ENCODE measurements at places on chromosomes 3 and 15.

GRCh38 chr3:10753964-10754363 is 62.1 kb upstream of the SLC6A11 start:
- DNase-seq: no peak

DNA sequence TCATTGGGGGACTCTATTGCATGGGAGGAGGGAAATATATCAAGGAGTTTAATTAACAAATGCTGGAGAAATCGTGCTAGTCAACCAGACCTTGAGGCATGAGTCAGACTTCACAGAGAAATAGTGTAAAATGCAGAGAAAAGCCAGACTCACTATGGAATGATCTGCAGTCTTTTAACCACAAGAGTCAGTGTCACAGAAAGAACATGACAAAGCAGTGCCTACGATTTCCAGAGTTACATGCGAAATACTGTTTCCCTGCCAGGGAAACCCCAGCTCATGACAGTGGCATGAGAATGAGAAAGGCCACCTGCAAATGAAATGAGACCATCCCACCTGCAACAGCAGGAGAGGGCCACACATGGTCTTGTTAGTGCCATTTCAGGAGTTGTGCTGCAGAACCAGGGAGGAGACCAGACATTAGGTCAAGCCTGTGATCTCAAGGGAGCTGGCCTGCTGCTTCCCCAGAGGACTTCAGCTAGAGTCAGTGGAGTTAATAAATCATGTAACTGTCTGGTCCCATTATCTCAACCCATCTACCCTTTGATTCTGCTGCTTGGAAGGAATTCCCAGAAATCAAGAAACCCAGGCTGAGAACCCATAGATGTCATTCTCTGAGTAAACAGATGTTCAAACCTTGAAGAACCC is 79.0 kb downstream of the ERC2 start:
- DNase-seq: no peak

- DNase-seq: no peak
Measured at GRCh38 chr3:59654480-59655417, 604.9 kb upstream of the CFAP20DC start.

DNA sequence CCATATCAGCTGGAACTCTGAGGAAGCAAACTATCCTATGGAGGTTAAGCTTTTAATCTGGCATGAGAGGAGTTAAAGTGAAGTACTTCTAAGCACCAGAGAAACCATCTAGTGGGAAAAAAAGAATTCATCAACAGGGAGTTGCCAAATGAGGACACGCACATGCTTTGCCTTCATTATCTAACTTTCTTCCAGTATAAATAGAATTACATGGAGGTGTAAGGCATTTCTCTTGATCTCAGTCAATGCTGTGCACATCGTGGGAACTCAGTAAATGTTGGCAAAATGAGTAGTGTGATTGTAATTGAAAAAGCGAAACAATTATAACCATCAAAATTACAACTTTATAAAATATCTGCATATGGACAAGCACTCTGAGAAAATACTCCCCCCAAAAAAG is 8.0 kb upstream of the GSK3B start:
- DNase-seq: no peak

DNA sequence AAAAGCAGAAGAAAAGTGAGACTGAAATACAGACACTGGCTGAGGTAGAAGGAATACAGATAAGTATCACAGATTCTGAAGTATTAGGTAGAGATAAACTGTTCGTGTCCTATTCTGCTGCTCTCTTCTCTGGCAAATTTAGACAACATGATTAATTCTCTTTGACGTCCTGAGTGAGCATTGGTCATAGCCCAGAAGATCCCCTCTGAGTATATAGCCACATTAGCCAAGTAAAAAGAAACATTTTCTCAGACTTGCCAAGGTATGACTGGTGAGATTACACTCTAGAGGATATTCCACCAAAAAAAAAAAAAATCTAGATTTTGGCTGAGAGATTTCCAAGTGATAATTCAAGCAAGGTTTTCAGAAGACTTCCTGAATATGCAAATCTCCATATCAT is 111.4 kb upstream of the ALCAM start:
- no peak for DNase-seq

DNA sequence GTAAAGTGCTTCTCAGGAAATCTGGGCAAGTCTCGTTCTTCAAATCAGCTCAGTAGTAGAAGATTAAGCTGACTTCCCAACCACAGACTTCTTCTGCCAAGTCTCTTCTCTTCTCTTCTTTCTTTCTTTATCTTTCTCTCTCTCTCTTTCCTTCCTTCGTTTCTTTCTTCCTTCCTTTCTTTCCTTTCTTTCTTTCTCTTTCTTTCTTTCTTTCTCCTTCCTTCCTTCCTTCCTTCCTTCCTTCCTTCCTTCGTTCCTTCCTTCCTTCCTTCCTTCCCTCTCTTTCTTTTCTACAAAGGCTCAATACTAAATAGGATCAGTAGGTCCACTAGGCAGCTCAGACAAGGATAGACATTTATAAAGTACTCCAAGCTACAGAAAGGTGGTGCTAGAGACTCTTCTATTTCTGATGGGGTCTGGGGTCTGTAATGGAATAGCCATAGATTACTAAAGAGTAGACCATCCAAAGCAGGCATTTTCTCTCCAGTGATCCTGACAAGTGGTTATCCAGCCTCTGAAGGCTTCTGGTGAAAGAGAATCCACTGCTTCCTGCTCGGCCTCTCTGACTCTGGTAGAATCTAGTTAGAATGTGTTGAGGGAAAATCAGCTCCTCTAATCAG is 100.8 kb downstream of the TPRG1 start:
- no peak for DNase-seq

- no peak for DNase-seq
Measured at GRCh38 chr15:73550190-73550589, 83.0 kb downstream of the NPTN start.

- DNase-seq: no peak
Measured at GRCh38 chr3:194162070-194162678, 26.2 kb downstream of the HES1 start.

DNA sequence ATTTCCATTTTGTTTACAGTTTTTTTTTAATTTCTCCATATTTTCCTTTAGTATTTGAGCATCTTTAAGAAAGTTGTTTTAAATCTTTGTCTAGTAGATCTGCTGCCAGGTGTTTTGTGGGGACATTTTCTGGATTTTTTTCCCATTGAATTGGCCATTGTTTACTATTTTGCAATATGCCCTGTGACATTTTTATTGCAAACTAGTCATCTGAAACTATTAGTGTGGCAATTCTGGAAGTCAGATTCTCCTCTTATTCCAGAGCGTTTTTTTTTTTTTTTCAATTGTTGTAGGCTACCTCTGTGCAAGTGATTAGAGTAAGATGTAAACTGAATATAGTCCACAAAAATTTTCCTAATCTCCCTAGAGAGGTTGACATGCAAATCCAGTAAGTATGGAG is 334.2 kb downstream of the PYDC2 start:
- DNase-seq: no peak

GRCh38 chr15:63950911-63951481 is 95.3 kb downstream of the DAPK2 start:
- no peak for DNase-seq

GRCh38 chr15:78909791-78910228 is 35.0 kb downstream of the CTSH start:
- no peak for DNase-seq

- no peak for DNase-seq
Measured at GRCh38 chr3:132595014-132595413, 2.1 kb upstream of the ACKR4 start.

- no peak for DNase-seq
Measured at GRCh38 chr15:25175033-25175788, 220.4 kb downstream of the SNRPN start.

DNA sequence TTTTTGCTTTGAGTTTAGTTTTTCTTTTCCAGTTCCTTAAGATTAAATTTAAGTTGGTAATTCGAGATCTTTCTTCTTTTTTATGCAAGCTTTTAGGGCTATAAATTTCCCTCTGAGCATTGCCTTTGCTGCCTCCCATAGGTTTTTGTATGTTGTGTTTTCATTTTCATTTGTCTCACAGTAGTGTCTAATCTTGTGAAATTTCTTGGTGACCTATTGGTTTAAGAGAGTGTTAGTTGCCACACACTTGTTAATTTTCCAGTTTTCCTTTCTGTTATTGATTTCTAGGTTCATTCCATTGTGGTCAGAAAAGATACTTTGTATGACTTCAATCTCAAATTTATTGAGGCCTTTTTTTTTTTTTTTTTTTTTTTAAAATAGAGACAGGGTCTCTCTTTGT is 18.3 kb upstream of the IL20RB start:
- DNase-seq: no peak

DNA sequence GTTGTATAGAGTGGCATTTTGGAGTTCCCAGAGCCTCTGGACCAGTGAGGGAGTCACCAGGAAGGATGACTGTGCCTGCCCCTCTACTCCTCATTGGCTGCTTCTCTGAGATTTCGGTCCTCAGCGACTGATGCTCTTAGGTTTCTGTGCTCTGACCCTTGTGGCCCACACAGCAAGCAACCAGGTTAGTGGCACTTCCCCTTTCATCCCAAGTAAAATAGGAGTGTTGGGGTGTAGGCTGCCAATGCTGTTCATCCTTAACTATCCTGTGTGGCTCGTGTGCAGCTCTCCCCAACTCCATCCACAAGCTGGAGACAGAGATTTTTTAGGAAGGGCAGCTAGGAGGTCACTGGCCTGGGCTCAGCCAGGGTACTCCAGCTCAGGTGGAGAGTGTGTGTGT is 21.3 kb downstream of the PRR23A start:
- DNase-seq: no peak

DNA sequence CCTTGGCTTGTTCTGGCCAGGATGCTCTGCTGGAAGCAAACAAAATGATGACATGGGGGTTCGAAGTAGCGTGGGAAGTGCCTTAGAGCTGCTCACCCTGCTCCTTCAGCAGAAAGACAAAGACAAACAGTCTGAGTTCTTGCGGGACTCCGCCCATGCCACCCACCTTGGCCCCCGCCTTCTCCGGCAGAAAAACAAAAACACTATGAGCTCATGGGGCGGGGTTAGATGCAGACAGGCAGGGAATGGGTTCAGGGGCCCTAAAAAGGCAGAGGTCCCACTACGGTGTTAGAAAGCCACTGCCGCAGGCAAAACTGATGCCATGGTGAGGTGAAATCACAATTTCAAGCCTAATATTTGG is 9.7 kb upstream of the NCKIPSD start:
- DNase-seq: no peak

DNA sequence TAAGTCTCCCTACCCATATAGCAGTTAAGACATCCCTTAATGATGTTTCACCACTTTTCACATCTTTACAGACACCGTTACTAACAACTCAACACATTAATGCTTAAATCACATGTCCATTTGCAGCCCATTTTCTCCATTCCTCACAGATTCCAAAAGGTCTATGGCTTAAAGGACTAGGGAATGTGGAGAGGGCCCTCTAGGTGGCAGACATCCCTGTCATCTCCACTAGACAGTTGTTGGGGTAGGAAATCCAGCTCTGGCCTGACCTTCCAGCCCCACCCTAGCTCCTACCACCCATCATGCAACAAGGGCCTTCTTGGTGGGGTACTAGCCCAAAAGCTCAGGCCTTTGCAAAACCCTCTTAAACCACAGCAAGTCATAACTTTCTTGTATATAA is 25.2 kb downstream of the CPEB1 start:
- DNase-seq: no peak

DNA sequence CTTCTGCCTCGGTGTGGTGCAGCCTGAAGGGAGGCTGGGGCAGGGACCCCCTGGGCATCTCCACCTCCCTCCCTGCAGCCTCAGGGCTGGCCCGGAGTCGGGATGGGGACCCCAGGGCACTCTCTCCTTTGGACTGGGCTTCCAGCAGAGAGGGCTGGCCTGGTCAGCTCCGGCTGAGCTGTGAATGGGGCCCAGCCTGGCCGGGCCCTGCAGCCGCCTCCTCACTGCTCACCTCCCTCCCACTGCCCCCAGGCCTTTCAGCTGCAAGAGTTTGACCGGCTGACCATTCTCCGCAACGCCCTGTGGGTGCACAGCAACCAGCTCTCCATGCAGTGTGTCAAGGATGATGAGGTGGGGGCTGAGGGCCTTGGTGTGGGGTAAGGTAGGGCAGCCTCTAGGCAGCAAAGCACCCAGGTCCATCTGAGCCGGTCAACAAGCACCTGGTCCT is 36.0 kb downstream of the PSTPIP1 start:
- no peak for DNase-seq

DNA sequence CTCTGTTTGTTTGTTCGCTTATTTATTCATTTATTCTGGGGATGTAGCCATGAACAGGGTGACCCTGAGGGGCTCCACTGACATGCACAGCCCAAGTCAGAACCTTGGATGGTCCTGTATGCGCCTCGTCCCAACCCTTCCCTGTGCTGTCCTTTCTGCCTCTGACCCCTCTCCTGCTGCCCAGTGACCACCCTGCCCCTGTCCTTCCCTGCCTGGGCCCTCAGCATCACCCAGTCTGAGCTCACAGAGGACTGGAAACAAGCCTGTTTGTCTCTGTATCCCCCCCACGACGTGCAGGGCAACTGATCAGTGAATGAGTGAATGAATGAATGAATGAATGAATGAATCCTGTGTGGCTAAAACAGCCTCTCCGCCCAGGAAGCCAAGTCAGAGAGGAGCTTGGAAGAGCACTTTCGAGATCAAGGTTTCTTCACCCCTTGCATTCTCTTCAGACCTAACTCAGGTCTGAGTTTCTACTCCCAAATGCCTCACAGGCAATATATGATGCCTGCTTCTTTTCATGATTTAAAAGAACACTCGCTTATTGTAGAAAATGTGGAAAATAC is 157.7 kb downstream of the SMAD6 start:
- no peak for DNase-seq

DNA sequence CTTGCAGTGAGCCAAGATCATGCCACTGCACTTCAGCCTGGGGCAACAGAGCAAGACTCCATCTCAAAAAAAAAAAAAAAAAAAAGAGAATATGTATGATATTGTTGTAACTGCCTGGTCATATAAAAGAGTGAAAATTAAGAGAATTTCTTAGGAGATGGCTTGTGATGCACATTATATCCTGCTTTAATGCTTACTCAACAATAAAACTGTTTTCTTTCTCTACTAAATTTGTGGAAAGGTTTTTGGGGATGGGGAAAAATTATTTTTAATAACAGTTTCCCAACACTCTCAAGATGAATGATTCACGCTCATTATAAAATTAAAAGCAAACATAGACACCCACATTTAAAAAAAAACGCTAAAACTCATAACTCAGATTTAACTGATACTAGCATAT is 1163.0 kb downstream of the SI start:
- no peak for DNase-seq

GRCh38 chr3:111485086-111485485 is 56.9 kb upstream of the CD96 start:
- no peak for DNase-seq

GRCh38 chr3:79423417-79423816 is 344.4 kb downstream of the ROBO1 start:
- DNase-seq: no peak

GRCh38 chr3:76920511-76920910 is 119.4 kb upstream of the ROBO2 start:
- no peak for DNase-seq

DNA sequence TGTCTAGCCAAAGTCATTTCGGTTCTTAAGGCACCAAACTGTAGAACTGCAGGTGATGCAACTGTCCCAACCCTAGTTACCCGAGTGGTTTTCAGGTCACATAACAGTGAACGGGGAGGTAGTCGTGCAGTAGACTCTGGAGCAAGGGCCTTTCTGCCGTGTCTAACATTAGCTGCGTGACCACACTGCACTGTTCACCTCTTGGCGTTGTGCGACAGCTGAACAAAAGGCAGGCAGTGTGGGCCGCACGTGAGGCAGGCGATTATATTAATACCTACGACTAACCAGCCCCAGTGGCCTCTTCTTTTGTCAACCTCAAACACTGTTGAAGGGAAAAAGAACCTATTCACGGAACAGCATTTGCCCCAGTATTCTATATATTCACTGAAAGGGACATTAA is 2.8 kb downstream of the LRRN1 start:
- DNase-seq: no peak

- no peak for DNase-seq
Measured at GRCh38 chr3:69189487-69189886, 67.1 kb upstream of the LMOD3 start.

All from activated CD4-positive, CD25-positive, alpha-beta regulatory T cell (primary cell).